Activated CD8-positive, alpha-beta memory T cell treated with anti-CD3 and anti-CD28 coated beads, Interleukin-2, amount 50 U/mL, for 4 hours (primary cell): ENCODE measurements at places on chromosomes 2 and 18.

DNA sequence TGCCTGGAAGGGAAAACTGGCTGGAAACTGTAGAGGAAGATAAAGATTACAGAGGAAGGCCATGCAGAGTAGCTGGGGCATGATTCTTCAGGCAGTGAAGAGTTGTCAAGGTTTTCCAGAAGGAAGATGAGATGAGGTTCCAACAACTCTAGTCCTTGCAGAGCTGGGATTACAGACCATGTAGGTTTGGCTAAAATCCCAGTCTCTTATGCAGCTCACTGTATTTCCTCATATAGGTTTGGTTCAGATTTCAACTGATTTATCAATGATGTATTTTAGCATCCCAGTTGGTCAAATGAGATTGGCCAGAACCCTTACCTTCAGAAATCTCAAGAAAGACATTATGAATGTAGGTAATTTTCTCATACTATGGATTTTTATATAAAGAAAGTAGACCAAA lies 16.4 kb downstream of the FAP start:
- no peak for DNase-seq

DNA sequence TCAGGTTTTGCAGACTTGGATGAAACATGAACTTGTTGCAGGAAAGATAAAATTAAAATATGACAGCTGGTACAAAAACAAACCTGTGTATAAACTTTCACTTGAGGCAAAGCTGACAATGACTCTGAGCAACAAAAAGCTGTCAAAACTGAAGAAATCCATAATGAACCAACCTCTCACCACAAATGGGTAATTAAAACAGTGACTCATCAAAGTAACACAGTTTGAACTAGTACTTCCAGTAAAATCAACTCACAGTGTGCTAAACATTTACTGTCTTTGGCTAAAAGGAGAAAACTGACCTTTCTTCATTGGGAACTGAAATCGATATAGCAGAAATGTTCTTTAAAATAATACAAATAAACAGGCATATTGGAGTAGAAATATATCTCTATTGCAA lies 209.7 kb downstream of the WDPCP start:
- no peak for DNase-seq

DNA sequence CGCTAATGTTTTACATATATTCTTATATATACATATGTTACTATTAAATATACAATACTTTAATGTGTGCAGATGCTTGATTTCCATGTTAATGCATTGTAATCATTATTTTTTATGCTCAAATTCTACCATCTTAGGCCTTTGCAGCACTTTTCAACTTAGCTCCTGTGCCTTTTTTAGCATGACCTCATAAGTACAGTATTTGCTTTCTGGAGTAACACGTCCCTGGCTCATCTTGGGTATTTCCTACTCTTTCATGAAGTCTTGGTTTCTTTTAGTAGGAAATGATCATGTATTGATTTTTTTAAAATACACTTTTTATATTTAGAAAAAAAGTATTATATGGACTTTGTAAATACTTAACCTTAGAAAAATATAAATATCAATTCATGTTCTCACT lies 36.5 kb downstream of the CAB39 start:
- DNase-seq, result no peak

GRCh38 chr2:216121255-216121654 lies 12.1 kb downstream of the XRCC5 start:
- DNase-seq, result no peak

- DNase-seq, result no peak
Observed at GRCh38 chr2:42764096-42764495, at the start of gene OXER1. TSS of gene OXER1 (minus strand) at chr2:42764135. CDS start at chr2:42764062, 73 bp downstream.

GRCh38 chr2:11955884-11956291 lies 209.5 kb downstream of the LPIN1 start:
- DNase-seq, result no peak

- DNase-seq, result no peak
Observed at GRCh38 chr18:32595832-32596231, 125.2 kb upstream of the GAREM1 start.

DNA sequence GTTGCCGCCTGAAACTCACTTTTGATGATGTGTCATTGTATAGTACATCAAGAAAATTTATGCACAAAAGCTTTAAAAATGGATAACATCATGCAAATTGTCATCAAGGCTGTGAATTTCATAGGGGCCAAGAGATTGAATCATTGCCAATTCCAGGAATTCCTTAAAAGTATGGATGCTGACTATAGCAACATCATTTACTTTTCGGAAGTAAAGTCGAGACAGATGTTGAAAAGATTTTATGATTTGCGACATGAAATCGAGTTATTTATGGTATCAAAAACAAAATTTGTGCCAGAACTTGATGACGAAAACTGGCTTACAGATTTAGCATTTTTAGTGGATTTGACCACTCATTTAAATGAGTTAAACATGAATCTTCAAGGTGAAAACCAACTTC lies 56.3 kb downstream of the ASB1 start:
- DNase-seq, result no peak

- DNase-seq, result no peak
Observed at GRCh38 chr2:174544802-174545201, 52.8 kb downstream of the WIPF1 start.

DNA sequence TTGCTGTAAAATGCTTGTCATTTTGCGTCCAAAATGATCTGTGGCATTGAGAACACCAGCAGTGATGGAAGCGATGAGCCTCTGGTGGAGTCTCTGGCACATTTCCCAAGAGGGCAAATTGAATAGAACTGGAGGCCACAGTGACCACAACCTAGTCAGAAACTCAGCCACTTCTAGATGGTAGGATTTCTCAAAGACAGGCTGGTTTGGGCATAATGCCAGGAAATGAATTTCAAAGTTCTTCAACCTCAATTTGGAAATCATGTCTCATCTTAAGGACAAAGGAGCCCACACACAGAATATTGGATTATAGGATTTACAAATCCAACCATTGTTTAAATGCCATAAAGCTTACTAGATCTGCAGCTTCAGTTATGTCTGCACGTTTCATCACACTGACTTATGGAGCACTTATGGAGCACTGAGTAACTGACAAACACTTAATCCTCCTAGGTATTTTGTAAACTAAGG lies 132.1 kb downstream of the COL6A3 start:
- DNase-seq, result no peak

- no peak for DNase-seq
Observed at GRCh38 chr2:37776487-37776886, 105.0 kb upstream of the CDC42EP3 start.

DNA sequence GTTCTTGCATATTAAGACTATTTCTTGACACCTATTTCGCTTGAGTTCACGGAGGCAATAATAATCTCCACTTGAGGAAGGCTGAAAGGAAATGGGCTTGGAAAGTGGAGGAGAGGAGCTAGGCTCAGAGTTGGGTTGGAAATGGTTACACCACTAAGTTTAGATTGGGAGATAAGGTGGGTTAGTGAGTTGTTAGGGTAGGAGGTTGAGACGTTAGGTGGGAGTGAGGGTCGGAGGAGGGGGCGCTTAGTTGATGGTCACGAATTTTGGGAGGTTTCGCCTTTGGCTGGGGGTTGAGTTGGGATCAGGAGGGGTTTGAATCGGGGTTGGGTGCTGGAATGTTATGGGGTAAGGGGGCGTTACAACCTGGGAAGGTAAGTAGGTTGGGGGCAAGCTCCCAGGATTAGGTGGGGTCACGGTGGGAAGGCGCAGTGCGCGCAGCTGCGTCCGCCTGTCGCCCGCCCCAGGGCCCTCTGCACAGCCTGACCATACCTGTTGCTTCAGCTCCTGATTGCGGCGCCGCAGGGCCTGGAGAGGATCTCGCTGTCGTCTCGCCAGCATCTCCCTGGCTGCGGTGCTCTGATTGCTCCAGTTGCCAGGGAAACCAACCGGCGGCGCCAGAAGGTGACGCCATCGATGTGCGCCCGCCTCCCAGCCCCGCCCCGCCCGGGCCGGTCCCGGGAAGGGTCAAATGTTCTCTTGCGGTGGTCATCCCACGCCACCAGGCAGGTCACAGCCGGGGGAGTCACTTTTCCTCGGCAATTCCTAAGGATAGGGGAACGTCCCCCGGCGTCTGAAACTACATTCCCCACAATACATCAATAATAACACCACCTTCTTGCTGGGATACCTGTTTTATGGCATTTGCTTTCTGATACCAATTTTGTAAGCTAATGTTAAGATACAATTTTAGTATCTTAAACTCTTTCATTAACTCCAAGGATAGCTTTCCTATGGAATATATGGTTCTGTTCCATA lies at the start of gene NPHP1:
TSS of gene NPHP1 (minus strand) at position 606 of the 978 bp plus-strand sequence. CDS start at position 561, 45 bp downstream.
- DNase-seq, result peak; percentile 82

DNA sequence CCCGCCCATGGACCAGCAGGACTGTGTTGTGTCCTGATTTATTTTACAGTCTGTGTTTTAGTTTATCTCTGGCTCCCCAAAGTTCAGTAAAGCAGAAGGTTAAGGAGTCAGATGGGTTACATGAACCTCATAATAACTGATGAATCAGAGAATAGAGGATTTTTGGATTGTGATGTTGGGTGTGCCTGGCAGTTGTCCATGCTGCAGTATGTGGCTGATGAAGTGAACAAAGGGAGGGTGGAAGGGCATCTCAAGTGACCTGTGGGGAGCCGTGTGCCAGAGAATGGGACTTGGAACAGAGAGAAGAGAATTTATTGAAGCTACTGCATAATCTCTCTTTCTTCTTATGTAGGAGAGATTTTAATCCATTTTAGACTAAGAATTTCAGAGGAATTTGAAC lies 145.5 kb downstream of the MAP4K4 start:
- no peak for DNase-seq

DNA sequence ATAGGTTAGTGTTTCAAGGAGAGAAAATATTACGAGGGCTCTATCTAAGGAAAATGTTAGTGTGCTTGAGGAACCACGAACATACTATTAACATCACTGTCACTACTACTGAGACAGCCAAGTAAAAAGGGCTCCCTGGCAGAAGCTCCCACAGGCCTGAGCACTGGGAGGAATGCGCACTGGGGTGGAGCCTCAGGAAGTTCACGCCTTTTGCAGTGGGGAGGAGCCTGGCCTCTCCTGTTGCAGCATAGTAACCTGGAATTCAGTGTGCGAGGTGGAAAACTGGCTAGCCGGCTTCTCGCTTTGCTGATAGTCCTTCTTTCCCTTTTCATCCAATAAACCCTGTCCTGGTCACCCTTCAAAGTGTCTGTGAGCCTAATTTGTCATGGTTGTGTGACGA lies 250.3 kb downstream of the ERBB4 start:
- no peak for DNase-seq

DNA sequence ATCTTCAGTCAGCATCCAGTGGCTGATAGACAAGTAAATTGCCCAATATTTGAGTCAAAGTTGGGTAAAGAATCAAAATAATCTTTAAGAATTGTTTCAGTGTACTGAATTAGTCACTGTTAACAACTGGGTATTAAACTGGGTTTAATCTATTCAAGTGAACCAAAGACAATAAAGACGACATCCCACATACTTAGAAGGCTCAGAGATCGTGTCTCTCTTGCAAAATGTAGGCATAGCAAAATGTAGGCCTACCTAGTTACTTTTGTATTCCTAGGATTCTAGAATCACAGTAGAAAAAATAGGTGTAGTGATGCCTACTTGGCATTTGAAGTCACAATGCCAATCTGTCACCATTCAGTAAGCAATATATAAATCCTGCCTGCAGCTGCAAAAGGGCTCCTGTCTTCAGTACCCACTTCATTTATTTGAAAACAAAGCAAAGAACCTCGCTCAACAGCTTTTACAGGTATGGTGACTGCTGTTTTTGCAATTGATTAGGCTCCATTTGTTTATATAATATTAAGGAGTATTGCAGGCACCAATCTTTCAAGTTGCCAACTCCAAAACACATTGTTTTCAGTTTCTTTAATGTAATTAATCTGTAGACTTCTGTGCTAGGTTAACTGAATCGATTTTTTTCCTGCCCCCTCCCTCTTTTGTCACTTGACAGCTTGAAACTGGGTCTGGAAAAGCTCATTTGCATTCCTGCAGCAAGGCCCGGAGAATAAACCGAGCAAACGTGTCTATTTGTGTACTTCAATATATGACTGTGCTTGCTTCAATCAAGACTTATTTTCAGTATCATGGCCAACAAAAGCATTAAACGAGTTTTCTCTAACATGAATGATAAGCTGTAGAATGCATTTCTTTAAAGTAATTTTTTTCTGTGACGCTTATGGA lies 1074.9 kb downstream of the TDRD15 start:
- DNase-seq, result no peak

DNA sequence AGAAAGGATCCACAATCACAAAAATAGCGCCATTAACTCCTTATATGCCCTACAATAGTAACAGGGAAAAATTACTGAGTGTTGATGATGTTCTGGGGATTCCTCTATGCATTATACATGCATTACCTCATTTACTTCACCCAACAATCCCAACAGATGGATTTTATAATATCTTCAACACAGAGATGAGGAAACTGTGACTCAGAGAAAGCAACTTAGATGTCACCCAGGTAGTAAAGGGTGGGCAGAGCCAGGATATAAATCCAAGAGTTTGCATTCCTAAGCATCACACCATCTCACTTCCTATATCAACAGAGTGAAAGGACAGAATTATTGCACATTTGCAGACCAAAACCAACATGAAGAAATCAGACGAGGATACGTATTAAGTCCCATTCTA lies 144.2 kb downstream of the TCF4 start:
- DNase-seq, result no peak

GRCh38 chr2:179235463-179236108 lies 29.0 kb downstream of the SESTD1 start:
- DNase-seq, result no peak

GRCh38 chr18:3015851-3016250 lies 2.9 kb upstream of the LPIN2 start:
- no peak for DNase-seq

- no peak for DNase-seq
Observed at GRCh38 chr18:3119401-3120341, 100.1 kb downstream of the MYOM1 start.

GRCh38 chr2:47389692-47390091 lies 13.3 kb upstream of the MSH2 start:
- DNase-seq, result no peak

- DNase-seq, result peak; percentile 60
Observed at GRCh38 chr2:10407841-10408648, 40.1 kb downstream of the ODC1 start.

DNA sequence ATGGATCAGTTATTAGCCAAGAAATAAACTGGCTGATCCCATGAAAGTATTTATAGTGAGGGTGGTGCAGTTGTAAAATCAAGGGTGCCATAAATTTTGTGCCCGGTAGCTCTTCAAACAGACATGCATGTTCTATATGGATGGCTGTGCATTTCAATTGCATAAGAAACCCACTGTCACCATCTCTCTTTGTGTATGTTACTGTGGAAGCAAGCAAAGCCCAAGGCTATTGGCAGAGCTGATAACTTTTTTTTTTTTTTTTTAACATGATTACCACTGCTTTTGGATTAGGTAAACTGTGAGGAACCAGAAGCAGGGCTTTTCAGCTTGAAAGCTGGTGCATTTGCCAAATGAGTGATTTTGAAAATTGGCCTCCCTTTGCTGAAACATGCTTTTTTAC lies 332.6 kb downstream of the SOX11 start:
- no peak for DNase-seq

DNA sequence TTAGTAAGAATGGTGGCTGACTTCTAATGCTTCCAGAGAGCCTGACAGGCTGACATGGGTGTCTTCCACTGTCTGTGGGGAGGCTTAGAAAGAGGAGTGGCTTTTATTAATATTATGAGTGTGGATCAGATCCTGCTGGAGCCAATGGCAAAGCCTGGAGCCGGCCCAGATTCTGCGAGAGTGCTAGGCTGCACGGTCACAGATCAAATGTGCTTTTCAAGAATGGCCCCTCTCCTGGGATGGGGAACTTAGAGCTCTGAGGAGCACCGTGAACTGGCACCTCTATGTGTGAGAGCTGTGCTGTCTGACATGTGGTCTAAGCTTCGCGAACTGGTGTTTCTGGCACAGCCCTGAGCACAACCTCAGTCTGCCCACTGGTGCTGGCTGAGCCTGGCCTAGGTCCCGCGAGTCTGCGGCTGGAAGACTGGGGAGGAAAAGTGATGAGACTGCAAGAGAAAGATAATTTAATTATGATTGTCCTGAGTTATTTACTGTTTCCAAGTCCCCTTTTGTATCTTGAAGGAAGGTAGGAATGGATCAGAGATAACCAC lies 70.4 kb downstream of the ASAP2 start:
- no peak for DNase-seq
